ENCODE measurements at places on chromosomes 5 and 9.

- DNase-seq = no peak
Observed at GRCh38 chr5:10933121-10933520, 172.1 kb upstream of the DAP start.

- DNase-seq = no peak
Observed at GRCh38 chr5:1537603-1538154, 13.9 kb upstream of the LPCAT1 start.

- no peak for DNase-seq
Observed at GRCh38 chr5:134240421-134240962, 14.6 kb upstream of the PPP2CA start.

DNA sequence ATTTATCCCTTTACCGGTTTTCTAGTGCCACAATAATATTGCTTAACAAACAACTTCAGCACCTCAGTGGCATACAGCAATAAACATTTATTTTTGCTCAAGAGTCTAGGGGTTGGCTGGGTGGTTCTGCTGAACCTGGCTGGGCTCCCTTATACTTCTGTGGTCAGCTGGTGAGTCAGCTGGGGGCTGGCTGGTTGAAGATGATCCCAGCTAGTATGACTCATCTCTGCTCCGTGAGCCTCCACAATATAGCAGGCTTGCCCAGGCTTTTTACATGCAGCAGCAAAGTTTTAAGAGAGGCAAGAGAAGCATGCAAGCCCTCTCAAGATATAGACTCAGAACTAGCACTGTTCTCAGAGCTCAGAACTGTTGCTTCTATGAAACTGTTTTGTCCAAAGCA lies 523.5 kb upstream of the CLINT1 start:
- peak; percentile 48 for DNase-seq

DNA sequence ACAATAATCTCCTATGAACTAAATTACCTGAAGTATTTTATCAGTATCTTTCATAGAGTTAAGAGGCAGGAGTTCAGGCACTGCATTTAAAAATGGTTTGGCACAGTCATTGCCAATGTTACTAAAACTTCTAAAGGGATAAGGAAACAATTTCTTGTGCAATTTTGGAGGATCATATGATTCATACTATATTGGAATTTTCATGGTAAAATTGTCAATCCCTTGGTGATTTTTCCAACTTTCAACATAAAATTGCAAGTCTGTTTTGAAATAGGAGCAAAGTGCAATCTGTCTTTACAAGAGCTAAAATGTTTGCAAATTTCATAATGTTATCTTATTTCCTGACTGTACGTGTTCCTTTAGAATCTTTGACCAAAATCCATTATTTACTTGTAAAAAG lies 211.1 kb downstream of the DMRTA1 start:
- DNase-seq = no peak

DNA sequence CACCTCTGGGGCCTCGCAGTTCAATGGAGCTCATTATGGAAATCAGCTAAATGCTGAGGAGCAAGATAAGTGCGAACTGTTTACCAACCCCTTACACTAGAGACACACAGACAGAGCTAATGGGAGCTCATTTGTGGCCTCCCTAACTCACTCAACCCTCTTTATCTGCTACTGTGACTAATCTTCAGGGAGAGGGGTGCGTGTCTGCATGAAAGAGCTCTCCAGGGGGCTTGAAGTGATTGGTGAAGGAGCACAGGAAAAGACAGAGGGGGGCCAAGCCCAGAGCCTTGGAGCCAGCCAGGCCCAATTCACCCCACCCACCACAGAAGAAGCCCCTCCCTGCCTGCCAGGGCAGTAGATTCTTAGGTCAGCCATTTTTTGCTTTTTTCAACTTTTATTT lies 466.8 kb upstream of the BRINP1 start:
- no peak for DNase-seq

- DNase-seq = no peak
Observed at GRCh38 chr5:115414406-115415142, 118.1 kb upstream of the CCDC112 start.

GRCh38 chr5:172556971-172557461 lies 84.0 kb upstream of the NEURL1B start:
- DNase-seq = no peak

All from stimulated activated CD4-positive, alpha-beta T cell treated with anti-CD3 and anti-CD28 coated beads, Interleukin-15, amount 100 ng/mL, for 24 hours (primary cell).